ENCODE measurements at places on chromosomes 2 and 18. TPM values are rescaled to one million over a fixed set of nuclear protein-coding genes. Genes with fewer than 3 reads are reported as not detected.
A peak's percentile ranks its signal among the peaks of the same experiment; 100 is the strongest.

- no peak for DNase-seq
Measured at GRCh38 chr2:10007435-10007834, 35.9 kb upstream of the KLF11 start.

DUSP2 gene
- total RNA-seq: 0.33 TPM

DNA sequence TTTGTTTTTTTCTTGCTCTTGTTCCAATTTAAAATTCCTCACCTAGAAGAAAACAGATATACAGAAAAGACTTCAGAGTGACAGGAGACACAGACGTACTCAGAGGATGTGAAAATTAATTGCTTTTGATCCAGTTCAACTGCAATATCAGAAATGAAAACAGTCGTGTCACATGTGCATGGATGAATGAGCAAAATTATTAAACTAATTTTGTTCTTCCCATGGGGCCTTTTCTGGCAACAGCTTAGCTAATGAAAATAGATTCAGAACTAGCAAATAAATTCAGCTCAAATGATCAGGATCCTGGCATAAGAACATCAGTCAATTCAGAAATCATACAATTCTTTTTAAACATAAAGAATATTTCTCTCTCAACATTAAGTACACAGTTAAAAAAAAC is 100.5 kb downstream of the CABYR start:
- DNase-seq: no peak

DNA sequence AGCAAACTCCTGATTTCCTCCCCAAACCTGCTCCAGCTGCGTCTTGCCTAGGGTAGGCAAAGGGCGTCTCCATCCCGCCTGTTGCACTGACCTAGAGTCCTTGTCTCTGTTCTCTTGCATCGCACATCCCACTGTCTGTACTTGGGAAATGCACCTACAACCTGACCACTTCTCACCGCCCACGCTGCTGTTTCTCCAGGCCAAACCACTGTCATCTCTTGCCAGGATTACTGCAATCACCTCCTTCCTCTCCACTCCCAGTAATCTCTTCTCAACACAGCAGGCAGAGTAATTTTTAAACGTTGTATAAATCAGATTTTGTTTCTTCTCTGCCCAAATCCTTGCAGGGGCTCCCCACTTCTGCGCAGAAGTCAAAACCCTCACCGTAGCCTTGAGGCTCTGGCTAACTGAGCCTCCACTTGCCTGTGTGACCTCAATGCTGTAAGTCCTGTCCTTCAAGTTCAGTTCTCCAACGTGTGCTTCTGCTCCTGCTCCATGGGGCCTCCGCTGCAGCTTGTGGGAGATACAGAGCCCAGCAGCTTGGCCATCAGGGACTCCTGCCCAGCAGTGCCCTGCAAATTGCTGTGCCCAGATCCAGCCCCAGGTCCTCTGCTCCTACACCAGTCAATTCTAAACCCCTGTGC is 27.7 kb upstream of the SEMA4C start:
- DNase-seq: no peak

GRCh38 chr2:128769457-128770142 is 450.9 kb upstream of the HS6ST1 start:
- DNase-seq: no peak

VWC2L gene
- not detected for total RNA-seq

DNA sequence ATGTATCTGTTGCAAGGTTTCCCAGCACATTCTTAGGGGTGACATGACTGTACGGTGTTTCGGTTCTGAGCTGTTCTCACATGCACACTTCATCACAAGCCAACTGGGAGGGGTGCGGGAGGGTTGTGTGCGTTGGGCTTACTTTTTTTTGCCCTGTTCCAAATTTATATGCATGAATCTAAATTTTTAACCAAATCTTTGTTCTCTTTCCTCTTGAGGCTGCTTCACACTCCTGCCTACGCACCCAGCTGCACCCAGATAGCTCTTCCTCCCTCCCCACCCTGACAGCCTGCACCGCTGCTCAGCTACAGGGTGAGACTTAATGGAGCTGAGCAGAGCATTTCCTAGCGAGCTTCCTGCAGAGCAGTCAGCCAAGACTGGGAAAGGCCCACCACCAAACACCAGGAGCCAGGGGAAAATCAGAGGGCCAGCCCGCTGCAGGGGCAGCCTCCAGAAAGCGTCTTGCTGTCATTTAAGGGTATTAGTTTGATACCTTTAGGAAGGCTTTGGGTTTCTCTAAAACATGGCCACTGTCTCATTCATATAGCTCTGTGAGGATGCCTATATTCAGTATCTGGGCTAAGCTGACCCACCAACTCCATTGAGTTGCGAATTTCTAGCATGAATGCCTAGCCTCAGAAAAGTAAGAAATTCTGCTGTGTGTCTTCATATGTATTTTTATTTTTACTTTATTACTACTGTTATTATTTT is 84.5 kb downstream of the POU3F3 start:
- DNase-seq: no peak

NT5DC4 gene
- not detected for total RNA-seq

DNA sequence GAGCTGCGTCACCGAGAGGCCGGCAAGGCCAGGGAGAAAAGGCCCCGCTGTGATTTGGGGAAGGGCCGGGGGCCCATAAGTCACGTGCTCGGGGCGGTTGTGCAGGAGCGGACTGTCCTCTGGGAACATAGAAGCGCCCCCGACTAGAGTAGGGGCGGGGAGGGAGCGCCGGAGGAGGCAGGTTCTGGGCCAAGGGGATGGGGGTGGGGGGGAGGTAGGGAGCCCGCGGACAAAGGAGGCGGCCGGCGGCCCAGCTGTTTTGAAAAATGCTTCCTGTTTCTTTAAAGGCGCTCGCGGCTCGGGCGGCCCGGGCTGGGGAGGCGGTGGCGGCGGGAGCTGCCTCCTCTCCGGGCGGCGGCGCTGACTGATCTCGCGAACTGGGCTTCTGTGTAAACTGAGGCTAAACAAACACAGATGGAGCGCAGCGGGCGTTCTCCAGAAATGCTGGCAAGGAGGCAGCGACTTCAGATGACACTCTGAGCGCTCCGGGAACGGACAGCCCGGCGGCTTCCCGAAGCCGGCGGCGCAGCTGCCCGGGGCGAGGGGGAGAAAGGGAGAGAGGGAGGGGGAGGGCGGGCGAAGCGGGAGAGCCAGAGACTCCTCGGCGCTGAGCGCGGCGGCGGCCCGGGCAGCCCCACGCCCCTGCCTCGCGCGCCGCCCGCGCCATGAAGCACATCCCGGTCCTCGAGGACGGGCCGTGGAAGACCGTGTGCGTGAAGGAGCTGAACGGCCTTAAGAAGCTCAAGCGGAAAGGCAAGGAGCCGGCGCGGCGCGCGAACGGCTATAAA is at the start of gene ATOH8:
Gene ATOH8, plus strand, starts transcription at position 467 of the 788 bp plus-strand sequence. Its CDS starts 199 bp downstream, at position 666.
- DNase-seq: peak; percentile 61

GRCh38 chr18:7727361-7728076 is 160.4 kb downstream of the PTPRM start:
- no peak for DNase-seq

C2orf92 gene
- 4.2 TPM for total RNA-seq

DSG4 gene
- total RNA-seq: not detected

GRCh38 chr2:241904011-241904718 is 34.6 kb downstream of the RTP5 start:
- DNase-seq: no peak

DNA sequence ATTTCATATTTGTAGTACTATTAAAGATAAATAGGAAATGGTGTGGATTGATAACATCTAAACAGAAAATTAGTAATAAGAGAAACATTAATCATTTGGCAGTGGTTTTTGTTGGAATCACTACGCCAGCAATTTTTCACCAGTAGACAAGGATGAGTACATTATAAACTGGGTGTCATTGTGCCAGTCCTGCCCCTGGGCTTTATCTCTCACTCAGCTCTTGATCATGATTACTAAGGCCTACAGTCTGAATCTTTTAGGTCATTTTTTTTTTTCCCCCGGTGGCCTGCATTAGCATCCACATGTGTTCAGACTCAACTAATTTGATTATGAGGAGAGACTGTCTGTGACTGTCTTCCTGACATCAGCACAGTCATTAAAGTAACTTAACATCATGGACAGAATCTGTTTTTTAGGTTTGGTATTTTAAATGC is 16.2 kb downstream of the GULP1 start:
- DNase-seq: peak; percentile 36

DNA sequence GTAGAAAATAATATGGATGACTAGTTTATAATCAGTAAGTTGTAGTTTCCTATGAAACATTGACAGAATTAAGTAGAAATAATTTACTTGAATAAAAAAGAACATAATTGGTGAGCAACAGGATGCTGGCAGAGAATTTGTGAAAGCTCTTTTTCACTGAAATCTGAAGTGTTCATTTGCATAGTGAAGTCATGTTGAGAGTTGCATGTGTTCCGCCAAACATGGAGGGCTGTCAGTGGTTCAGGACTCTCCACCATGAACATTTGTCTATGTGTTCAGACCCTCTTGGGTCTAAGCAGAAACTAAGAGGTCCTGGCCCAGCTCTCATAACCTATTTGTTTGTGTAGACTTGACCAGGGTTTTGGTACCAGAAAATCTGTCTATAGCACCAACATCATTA is 182.5 kb upstream of the LINC00305 start:
- no peak for DNase-seq

- no peak for DNase-seq
Measured at GRCh38 chr2:26471289-26471688, 6.6 kb downstream of the OTOF start.

DNA sequence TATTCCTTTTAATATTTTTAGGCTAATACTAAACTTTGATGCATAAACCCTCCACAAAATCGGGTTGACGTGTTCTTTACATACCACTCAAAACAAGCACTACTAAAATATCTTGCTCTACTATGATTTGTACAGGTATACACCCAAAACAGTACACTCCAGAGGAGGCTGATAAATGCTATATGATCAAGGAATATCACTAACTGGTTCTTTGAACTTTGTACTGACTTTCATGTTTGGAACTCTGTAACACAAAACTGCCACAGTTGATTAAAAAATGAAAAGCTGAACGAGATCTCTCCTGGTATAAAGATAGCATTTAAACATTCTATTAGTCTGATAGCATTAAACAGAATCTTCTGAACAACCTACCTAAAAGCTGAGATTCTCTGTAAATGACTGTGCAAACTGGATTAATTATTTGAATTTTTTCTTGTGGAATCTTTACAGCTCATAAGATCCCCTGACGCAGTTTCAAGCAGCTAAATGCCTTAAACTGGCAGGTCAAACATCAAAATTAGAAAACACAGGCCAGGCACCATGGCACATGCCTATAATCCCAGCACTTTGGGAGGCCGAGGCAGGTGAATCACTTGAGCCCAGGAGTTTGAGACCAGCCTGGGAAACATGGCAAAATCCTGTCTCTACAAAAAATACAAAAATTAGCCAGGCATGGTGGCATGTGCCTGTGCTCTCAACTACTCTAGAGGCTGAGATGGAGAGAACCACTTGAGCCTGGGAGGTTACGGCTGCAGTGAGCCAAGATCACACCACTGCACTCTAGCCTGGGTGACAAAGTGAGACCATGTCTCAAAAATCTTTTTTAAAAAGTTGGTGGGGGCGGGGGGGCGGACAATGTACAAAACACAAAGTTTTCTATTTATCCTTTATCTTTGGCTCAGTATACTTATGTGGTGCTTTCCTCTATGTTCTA is 150.6 kb downstream of the EXOC6B start:
- no peak for DNase-seq

GRCh38 chr18:55096263-55096951 is 137.1 kb upstream of the CCDC68 start:
- peak; percentile 64 for DNase-seq

DNA sequence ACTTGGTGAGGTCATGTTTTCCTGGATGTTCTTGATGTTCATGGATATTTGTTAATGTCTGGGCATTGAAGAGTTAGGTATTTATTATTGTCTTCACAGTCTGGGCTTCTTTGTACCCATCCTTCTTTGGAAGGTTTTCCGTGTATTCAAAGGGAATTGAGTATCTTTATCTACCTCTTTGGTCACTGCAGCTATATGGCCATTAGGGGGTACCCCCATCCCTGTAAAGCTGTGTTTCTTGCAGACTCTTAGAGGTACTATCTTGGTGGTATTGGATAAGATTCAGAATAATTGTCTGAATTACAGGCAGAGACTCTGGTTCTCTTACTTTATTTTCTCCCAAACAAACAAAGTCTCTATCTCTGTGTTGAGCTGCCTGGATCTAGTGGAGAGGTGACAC is 401.6 kb upstream of the FSIP2 start:
- DNase-seq: no peak

DNA sequence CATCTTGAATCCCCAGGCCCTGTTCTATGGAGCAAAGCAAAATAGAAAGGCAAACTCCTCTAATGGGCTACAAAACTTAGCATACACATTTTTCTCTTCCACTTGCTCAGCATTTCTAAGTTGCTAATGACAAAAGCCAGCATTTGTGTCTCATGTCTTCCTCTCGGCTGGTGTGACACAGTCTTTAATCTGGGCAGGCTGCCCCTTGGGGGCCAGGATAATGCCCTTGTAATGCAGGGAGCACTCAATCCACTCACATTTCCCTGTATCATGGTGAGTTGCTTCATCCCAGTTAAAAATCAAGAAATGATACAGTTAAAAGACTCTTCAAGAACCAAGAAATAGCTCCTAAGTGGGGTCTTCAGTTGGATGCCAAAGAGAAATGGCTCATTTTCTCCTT is 109.1 kb upstream of the FBXO11 start:
- DNase-seq: no peak

DNA sequence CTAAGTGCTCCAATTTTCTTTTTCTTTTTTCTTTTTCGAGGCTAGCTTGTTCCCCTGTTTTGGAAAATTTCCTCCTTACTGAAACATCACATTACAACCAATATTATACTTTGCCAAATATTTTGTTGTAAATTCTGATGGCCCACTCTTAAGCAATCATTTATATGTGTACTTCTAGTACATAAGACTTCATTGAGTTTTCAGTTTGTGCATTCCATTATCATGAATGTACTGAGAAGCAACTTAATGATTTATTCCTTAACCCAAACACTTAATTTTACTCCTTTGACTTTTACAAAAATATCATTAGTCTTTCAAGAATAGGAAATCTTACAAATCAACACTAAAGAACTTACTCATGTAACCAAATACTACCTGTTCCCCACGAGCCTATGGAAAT is 242.4 kb downstream of the ARHGAP15 start:
- DNase-seq: no peak

DNA sequence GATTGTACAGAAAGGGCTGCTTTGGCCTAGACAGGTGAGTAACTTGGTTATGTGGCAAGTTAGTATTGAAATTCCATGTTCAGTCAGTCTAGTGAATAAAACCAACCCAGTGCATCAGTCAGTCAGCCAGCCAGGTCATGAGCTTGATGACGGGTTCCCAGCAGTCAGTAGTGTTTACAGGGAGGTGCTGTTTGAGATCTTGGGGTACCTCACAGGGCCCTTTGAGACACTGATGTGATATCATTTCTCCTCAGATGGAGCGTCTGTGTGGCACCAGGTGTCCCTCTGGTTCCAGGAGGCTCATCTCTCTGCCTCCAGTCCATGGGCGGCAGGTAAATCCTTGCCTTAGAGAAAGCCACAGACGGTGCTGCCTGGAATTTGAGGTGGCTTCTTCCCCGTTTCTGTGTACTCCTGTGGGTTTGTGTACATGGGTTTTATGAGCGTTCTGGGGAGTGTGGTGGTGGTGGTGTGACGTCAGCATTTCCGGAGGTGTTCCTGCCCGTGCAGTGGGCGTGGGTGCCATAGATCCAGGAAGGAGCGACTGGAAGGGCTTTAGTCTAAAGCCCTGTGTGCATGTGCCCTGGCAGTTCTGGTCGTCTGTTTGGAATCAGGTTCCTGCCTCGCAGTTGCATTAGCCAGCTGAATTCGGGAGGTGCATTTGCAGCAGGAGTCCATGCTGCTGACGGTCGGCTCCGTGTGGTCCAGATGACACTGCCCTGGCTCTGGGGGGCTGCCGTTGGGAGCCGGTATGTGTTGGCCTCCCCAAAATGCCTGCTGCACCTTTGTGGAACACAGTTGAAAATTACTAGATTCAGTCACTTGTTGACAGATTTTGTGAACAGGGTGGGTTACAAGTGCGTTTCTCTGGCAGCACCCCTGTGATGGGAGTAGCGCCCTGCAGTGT is 2.1 kb downstream of the CTDP1 start:
- no peak for DNase-seq

CPO gene
- not detected for total RNA-seq
